NCI-H460 (cell line): ENCODE measurements at places on chromosomes 11 and 22.

GRCh38 chr11:17343257-17343656, 8.3 kb upstream of the NCR3LG1 start:
- DNase-seq: no peak

GRCh38 chr11:6233984-6234386, 451 bp downstream of the FHIP1B start:
- DNase-seq: no peak

DNA sequence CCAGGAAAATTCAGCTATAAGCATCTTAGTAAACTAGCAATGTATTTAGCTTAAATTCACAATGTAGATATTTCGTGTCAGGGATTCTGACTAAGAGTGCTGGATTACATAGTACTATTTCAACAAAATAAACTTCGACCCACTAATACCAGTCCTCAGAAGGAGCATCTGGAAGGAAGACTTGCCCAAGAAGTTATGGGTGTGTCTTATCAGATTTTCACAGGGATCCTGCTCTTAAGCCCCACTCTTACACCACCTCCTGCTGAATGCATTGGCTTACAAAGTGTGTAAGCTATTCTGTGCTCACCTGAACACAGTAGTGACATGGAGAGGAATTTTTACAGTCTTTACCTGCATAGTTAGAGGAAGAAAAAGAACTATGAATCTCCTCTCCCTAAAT, 35.4 kb upstream of the ANO5 start:
- no peak for DNase-seq

DNA sequence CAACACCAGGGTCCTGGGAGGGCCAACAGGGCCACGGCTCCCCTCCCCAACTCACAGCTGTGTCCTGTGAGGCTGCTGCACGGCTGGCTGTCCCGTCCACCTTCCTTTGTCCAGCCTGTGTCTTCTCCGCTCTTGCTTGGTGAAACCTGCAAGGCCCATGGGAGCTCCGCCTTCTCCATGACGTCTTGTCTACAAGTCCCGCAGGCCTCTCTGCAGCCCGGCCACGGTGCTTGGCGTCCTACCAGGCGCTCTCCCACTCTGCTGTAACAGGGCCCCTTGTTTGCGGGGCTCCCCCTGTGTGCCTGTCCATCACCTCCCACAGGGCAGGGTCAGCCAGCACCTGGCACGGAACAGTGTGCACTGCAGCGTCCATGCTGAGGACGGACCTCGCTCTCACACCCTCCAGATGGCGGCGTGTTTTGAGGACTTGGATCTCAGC, 866.8 kb downstream of the TBC1D22A start:
- no peak for DNase-seq

GRCh38 chr11:73269459-73270015, 2.6 kb upstream of the P2RY6 start:
- no peak for DNase-seq

DNA sequence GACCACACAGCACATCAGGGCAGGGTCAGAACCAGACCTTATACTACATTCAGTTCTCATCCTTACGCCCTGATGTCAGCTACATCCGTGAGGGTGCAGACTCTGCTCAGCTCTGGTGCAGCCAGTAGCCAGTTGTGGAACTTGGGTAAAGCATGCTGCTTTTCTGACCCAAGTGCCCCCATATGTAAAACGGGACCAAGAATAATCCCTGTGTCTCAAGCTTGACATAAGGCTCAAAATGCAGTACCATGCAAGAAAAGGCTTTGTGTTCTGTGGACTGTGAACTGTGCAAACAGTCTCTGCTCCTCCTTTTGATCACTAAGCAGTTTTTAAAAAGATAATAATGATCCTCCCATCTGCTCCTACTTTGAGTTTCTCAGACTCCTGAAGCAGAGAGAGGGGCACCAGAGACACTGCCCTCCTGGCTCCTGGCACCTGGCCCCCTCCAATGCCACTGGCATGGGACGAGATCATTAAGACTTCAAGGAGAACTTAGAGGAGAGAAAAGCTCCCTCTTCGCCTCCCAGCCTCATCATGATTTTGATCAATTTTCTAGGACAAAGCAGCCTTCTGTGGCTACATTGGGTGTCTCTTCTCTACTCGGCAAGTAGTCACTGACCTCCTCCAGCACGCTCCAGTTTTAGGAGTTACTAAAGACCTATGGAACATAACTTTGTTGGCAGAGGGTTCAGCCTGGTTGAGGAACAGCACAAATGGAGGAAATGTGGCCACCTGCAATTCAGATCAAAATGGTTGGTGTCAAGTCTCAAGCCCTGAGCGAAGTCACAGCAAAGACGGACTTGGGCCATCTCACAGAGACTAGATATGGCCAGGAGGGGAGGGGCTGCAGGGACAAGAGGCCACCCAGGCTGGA, 23.9 kb downstream of the IL10RA start:
- DNase-seq: no peak

DNA sequence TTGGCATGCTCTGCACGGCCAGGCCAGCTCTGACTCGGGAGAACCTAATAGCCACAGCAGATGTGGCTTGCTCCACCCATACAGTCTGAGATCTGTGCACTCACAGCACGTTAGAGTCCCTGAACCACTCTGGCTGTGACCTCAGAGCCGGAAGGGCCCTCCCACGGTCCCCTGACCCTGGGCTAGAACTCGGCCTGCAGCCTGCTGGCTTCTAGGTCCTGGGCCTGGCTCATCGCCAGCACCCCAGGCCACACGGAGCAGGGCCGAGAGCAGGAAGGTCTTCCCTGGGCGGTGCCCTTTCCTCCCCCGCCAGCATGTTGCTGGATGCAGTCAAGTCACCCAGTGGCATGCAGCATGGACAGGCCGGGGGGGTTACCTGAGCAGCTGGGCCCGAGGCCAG, 35.3 kb upstream of the TTLL12 start:
- DNase-seq: no peak

DNA sequence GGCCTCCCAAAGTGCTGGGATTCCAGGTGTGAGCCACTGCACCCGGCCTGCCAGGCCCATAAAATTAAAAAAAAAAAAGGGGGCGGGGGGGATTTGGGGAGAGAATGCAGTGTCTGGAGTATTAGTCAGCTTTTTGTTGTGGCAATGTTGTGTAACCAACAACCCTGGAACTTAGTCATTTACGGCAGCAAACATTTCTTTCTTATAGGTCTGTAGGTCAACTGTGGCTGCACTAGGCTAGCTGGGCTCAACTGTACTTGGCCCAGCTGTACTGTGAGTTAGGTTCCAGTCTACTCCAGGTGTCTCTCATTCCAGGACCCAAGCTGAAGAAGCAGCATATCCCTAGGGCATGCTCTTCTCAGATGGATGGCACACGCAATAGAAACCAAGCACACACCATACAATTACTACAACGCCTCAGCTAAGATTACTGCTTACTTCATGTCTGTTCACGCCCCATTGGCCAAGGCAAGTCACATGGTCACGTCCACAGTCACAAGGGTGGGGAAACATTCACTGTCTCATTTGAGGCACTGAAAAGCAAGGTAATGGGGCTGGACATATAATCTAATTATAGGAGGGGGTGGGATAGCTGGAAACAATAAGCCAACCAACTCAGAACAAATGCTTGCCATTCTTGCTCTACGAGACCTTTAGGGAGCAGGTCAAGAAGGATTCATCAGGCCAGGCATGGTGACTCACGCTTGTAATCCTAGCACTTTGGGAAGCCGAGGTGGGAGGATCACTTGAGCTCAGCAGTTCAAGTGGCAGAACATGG, 10.4 kb upstream of the SPINDOC start:
- DNase-seq: no peak

GRCh38 chr22:49052023-49052538, 775.6 kb downstream of the BRD1 start:
- DNase-seq: no peak

GRCh38 chr11:45610627-45611026, 54.8 kb downstream of the CHST1 start:
- no peak for DNase-seq

- no peak for DNase-seq
Measured at GRCh38 chr11:84396521-84396920, 1110.4 kb upstream of the CCDC90B start.

DNA sequence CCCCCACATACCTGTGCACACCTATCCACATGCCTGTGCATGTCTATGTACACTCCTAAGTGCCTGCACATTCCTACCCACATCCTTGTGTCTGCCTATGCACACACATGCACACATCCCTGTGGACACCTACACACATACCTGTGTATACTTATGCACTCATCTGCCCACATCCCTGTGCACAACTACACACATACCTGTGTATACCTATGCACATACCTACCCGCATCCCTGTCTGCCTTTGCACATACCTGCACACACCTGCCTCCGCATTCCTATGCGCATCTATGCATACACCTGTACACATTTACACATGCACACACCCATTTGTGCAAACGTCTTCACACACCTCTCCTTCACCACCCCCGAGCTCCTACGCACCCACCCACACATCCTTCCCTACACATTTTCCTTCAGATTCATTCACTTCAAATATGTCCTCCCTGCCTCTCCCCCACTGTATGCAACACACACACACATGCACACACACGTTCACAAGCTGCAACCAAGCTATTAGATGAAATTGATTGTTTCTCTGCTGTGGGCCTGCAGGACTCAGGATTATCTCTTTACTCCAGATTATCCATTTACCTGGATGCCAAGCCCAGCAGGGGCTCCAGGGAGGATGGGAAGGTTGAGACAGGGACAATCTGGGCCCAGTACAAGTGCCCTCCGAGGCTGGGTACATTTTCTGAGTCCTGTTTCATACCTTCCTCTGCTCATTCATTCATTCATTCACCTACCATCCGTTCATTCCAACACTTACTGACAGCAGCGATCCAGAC, 53.2 kb downstream of the TSPAN18 start:
- DNase-seq: no peak

DNA sequence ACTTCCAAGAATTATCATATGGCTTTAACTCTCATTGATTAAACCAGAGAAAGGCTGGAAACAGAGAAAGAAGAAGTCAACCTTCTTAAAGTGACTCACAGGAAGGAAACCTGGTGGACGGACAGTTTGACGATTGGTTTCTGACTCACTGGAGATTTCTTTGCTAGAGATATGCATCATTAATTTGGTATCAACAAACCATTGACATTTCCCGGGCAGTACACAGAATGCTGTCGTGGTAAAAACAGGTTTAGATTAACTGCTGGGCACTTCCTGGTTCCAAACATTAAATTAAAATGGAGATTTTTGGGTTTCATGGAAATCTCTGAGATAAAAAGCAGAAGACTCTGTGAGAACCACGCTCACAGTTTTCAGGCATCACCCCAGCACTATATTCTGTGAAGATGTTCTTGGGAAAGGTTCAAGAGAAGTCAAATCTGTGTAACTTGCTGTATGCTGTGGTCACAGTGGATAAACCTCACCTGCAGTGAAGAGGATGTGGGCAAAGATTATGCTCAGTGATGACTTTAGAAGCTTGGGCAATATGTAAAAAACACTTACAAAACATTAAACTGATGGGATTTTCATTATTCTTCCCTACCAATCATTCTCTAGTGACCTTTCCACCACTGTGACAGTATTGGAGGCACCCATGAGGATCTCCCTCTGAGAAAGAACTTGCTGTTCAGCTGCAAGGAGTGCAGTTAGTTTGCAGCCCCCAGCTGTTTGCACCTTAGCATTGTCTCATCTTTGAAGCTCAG, 61.1 kb upstream of the CD44 start:
- no peak for DNase-seq

GRCh38 chr22:42347281-42347824, 76.9 kb upstream of the TCF20 start:
- DNase-seq: no peak

- no peak for DNase-seq
Measured at GRCh38 chr22:32325416-32325801, 32.3 kb upstream of the RFPL3 start.

GRCh38 chr11:62694455-62695167, 5.3 kb upstream of the LRRN4CL start:
- DNase-seq: peak; percentile 71

- DNase-seq: no peak
Measured at GRCh38 chr11:81787584-81788049, 946.0 kb downstream of the FAM181B start.

DNA sequence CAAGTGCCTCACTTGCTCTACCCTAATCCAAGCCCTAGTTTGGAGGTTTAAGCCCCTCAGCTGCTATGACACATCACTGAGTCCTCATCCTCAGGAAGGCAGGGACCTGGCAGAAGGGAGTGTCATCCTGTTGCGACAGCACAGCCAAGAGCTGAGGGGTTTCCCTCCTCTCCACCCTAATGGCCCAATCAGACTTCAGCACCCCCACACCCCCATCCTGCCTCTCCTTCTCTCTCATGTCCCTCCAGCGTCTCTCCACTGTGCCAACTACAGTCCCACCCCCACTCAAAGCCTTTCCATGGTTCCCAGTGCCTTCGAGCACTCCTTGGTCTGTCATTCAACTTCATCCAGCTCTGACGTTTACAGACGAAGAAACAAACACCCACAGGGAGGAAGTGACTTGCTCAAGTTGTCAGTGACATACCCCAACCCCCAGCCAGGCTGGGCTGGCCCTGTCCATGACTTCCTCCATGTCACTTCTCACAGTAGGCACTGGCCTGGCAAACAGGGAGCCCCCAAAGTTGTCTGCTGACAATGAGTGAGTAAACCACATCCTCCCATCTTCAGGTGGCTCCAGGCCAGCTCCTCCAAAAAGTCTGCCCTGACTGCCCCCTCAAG, 15.6 kb downstream of the ARAP1 start:
- no peak for DNase-seq

- DNase-seq: no peak
Measured at GRCh38 chr11:34356576-34356912, 1.3 kb downstream of the ABTB2 start.

DNA sequence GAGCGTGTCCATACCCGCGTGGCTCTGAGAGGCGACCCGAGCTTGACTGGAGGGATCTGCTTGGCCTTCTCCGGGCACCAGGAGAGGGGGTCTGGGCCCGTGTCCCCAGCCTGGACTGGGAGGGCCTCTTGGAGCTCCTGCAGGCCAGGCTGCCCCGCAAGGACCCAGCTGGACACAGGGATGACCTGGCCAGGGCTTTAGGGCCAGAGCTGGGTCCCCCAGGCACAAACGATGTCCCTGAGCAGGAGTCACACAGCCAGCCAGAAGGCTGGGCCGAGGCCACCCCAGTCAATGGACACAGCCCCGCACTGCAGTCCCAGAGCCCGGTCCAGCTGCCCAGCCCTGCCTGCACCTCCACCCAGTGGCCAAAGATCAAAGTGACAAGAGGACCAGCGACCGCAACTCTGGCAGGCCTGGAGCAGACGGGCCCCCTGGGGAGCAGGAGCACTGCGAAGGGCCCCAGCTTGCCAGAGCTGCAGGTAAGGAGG, 38.2 kb downstream of the TRIOBP start:
- DNase-seq: no peak

DNA sequence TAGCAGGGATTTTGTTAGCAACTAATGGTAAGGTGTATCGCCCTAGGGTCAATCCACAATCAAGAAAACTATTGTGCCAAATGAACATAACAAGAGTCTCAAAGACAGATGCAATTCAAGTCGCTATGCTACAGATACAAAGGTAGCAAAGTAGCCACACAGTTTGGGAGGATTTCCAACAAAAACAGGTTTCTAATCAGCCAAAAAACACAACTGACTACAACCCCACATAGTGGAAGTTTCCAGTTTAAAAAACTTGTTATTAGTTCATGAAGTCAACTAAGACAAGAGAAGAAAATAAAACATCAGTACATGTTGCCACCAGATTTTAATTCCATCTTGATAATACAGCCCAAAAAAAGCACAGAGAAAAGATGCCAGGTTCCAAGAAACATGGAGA, 38.0 kb downstream of the MYH9 start:
- no peak for DNase-seq
